ENCODE measurements at places on chromosomes 7 and 10.

DNA sequence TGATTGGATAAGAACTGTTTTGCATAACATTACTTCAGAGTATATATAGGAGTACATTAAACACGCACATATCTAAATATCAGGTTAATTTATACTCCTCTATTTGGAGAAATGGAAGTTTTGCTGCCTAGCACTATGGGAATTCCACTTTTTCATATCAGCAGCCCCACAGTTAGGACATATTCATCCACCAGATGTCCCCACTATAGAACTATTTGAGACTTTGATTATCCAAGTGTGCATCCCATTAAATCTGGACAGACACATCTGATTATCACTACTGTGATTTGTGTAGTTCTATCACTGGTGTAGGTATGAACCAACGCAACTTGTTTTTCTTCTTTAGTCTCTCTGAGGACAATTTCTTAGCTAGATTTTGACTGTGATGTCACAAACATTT is 345.7 kb downstream of the THSD7A start:
- peak; percentile 18 for DNase-seq

- DNase-seq: peak; percentile 99
Observed at GRCh38 chr7:131235489-131236317, 92.0 kb upstream of the MKLN1 start.

DNA sequence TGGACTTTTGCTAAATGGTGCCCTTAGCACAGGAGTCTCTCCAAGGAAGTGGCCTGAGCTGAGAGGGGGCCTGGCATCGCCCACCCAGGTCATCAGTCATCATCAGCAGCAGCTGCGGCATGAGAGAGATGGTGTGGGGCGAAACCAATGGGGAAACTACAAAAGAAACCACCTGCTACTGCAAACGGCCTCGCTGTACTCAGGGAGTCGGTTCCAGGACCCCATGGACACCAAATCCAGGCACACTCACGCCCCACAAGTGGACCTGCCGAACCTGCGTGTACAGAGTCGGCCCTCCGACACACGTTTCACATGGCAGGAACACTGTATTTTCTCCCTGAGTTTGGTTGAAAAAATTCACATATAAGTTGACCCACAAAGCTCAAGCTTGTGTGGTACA is 37.8 kb downstream of the DIP2C start:
- DNase-seq: no peak

- no peak for DNase-seq
Observed at GRCh38 chr10:10794046-10794445, 223.6 kb upstream of the CELF2 start.

GRCh38 chr7:114936471-114936870 is 14.6 kb downstream of the MDFIC start:
- no peak for DNase-seq

GRCh38 chr10:114662646-114663217 is 4.7 kb upstream of the ABLIM1 start:
- no peak for DNase-seq

- no peak for DNase-seq
Observed at GRCh38 chr10:32923849-32924248, 34.2 kb downstream of the ITGB1 start.

DNA sequence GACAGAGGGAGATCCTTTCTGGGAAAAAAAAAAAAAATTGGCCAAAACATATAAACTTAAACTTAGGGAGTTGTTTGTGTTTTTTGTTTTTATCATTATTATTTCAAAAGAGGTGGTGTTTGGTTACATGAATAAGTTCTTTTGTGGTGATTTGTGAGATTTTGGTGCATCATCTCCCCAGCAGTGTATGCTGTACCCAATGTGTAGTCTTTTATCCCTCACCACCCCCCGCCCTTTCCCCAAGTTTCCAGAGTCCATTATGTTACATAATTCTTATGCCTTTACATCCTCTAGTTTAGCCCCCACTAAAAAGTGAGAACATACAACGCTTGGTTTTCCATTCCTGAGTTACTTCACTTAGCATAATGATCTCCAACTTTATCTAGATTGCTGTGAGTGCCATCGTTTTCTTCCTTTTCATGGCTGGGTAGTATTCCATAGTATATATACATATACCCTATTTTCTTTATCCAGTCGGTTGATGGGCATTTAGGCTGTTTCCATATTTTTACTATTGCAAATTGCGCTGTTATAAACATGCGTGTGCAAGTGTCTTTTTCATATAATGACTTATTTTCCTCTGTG is 148.1 kb upstream of the ZNF92 start:
- no peak for DNase-seq

DNA sequence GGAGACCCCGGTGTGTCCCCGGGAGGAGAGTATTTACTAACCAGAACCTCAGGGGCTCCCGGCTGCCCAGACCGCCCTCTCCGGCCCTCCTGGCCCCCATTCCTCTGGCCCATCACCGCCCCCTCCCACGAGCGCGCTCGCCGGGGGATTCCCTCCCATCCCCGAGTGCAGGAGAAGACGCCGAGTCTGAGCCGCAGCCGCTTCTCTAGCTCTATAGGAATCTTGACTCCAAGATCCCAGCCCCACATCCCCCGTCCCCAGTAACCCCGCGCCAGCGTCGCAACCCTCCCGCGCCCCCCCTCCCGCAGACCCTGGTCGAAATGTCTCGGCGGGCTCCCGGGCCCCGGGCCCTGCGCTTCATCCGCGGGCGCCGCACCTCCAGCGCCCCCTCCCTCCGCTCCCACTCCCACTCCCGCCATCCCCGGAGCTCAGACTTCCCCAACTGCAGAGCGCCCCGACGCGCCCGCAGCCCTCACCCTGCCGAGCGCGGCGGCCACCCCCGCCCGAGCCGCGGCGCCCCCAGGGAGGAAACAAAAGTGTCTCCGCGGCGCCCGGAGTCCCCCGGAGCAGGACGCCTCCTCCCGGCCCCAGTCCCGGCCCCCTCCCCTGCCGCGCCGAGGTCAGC is 541 bp downstream of the ELMO1 start:
- no peak for DNase-seq

- DNase-seq: peak; percentile 14
Observed at GRCh38 chr7:121429798-121430197, 33.7 kb upstream of the FAM3C start.

DNA sequence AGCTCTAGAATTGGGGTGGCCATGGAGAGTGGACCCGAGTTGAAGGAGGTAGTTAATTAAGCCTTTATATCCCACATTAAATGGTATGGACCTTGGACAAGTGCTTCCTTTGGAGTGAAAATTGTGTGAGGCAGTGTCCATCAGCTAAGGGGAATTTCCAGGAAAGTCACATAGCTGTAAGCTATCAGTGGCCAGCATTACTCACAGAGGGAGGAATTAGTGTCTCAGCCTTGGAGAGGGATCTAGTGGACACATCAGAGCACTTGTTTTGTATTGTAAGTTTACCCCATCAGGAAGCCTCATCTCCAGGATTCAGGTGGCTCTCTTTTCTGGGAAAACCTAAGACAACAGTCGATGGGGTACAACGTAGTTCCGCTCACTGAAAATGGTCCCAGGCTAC is 416.7 kb downstream of the TFEC start:
- peak; percentile 46 for DNase-seq

- DNase-seq: peak; percentile 93
Observed at GRCh38 chr10:34916314-34916713, 101.2 kb upstream of the PARD3 start.

GRCh38 chr10:112389271-112389822 is 15.4 kb downstream of the ACSL5 start:
- DNase-seq: peak; percentile 53

DNA sequence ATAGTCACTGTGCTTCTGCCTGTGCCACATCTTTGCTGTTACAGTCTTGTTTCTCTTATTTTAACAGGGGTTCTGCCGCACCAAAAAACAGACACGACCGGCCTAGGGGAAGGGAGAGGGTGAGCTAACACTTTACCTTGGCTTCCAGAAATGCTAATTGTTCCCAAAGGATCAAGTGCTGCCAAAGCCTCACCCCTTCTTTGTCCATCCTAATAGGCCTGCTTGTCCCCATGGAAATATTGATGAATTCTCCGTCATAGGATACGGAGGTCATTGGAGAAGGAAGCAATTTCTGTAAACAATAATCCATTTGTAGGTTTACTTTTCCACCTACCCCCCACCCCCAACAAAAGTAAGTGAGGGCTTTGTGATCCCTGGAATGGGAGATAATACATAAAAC is 567.3 kb downstream of the KCNMA1 start:
- no peak for DNase-seq

GRCh38 chr7:77327932-77328628 is 88.1 kb downstream of the GSAP start:
- DNase-seq: no peak

Data from iris pigment epithelial cell (primary cell).